ENCODE measurements at places on chromosomes 2 and 18.

- no peak for DNase-seq
These were observed 5.7 kb downstream of the AMER3 start for GRCh38 chr2:130760754-130761751.

GRCh38 chr2:99279969-99280695, 20.9 kb downstream of the LYG1 start:
- no peak for DNase-seq

- DNase-seq, result no peak
These were observed 171.1 kb upstream of the MYCN start for GRCh38 chr2:15769235-15769634.

DNA sequence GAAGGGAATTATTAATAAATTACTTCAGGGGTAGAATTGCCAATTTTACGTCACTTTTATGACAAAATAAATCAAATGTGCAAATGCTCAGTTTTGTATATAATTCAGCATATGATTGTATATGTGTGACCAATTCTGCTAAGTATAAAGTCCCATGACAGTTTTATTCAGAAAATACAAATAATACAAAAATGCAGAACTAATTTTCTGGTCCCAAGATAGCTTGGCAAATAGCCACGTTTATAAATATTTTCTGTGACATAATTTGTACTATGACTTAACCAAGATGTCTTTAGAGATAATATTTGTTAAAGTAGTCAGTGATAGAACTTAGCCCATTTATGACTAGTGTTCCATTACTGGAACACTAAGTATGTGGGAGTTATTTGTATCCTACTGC, 24.2 kb upstream of the CAB39 start:
- DNase-seq, result no peak
